NCI-H2171 treated with DMSO at 0.1 percent for 48 hours (cell line): ENCODE measurements at places on chromosomes 5 and 9.
A peak's percentile ranks its signal among the peaks of the same experiment; 100 is the strongest.

DNA sequence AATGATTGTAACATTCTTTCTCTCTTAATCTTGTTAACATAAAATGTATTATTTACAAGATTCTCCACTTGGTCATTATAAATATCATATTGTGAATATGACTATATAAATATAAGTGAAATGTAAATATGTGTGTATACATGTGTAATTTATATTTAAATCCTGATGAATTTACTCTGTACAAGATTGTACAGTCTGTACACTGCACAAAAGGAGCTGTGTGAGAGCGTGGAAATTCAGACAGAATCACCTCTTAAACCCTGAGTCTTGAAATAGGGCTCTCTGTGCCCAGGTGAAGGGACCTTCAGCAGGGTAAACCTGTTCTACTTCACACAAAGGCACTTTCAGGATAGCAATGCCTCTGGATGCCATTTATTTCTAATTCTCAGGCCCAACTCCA is 456.0 kb downstream of the SEMA5A start:
- no peak for DNase-seq

- DNase-seq: no peak
Measured at GRCh38 chr5:142015781-142016533, 3.1 kb upstream of the GNPDA1 start.

- peak; percentile 40 for DNase-seq
Measured at GRCh38 chr9:11933926-11934325, 759.3 kb upstream of the TYRP1 start.

- DNase-seq: no peak
Measured at GRCh38 chr9:87606841-87607521, 109.3 kb downstream of the DAPK1 start.

DNA sequence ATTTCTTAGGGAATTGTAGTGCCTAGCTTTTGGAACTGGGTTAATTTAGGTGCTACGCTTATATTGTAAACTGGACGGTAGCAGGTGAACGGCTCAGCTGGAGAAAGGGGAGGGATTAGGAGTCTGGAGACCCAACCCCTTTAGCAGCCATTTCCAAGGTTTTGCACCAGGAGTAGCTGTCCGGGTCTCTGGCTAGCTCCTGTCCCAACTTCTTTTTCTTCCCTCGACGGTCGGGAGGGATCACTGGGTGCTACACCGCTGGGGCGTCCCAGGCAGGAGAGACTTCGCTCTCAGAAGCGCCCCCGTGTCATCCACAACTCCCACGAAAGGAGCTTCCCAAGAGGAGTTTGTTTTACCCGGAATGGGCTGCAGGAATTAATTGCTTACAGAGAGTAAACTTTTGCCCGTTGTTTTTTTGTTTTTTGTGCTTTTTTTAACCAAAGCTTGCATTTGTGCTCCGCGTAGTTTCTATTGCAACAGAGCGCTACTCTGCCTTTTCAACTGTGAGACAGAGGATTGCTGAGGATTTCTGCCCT is 1640.9 kb upstream of the C9orf72 start:
- DNase-seq: peak; percentile 88

DNA sequence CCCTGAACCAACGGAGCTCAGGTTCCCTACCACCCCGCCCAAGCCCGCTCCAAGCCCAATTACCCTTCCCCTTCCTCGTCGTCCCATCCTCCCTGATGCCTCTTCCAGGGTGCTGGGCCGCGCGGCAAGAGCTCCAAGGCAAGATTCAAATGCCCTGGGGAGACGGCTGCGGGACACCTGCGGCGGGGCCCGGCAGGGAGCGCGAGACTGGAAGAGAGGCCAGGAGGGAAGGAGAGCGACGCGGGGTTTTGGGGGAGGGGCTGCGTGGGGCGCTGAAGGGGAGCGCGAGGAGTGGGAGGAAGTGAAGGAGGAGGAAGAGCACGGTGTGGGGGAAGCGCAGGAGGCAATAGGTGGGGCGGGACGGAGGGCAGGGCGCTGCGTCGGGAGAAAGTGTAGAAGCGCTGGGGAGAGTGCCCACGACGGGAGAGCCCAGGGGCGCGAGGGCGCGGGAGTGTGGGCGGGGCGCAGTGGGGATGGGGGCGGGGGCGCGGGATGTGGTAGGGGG is 975 bp upstream of the NXNL2 start:
- DNase-seq: no peak
